ENCODE measurements at places on chromosomes 2 and 18.

DNA sequence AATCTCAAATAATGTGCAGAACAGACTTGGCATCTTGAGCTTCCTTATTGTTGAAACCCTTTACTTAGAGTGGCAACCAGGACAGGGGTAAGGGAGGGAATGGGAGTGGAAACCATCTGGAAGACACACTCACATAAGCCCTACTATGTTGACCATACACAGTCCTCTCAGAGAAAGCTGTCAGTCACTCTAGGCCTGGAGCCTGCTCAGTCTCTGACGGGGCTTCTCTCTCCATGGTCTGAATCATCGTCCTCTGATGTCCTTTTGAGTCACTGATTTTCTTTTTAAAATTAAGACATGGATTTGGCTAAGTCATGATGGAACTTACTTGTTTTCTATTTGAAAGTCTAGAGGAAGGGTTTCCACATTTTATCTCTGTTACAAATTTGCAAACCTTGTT, 74.0 kb downstream of the MYO1B start:
- peaks cover 62% of the 10 kb centered on the region for H3K4me1 ChIP-seq
- no peak overlapping the region for H3K27ac ChIP-seq
- H3K36me3 ChIP-seq = no peaks in the 10 kb centered on the region
- H3K4me3 ChIP-seq = no peak overlapping the region
- no peaks in the 10 kb centered on the region for H3K27me3 ChIP-seq

GRCh38 chr2:190717764-190718651, 69.1 kb downstream of the NAB1 start:
- H3K27me3 ChIP-seq = no peaks in the 10 kb centered on the region
- H3K4me3 ChIP-seq = no peak overlapping the region
- no peaks in the 10 kb centered on the region for H3K36me3 ChIP-seq
- H3K4me1 ChIP-seq = peaks cover 2% of the 10 kb centered on the region
- DNase-seq = no peak

DNA sequence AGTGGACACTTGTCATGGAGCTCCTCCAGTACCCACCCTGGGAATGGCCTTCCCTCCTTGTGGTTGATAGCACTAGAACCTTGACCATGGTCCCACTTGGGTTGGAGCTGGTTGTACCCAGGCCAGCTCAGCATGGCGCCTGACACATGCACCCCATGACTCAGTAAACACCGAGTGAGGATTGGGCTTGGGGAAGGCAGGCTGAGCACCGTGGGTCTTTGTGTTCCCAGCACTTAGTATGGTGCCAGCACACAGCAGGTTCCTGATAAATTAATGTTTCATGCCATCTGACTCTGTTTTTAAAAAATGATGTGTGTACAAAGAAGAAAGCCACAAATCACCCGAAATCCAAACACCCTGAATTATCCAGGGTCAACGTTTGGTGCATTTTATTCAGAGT, 69.8 kb downstream of the CIB4 start:
- no peaks in the 10 kb centered on the region for H3K36me3 ChIP-seq
- no peak overlapping the region for H3K4me3 ChIP-seq
- H3K27ac ChIP-seq = no peak overlapping the region
- H3K4me1 ChIP-seq = no peaks in the 10 kb centered on the region

- H3K4me1 ChIP-seq = no peaks in the 10 kb centered on the region
- peaks cover 26% of the 10 kb centered on the region for H3K27me3 ChIP-seq
- H3K36me3 ChIP-seq = no peaks in the 10 kb centered on the region
Measured at GRCh38 chr18:37272226-37272625, 293.4 kb downstream of the CELF4 start.

- DNase-seq = peak; percentile 66
- no peaks in the 10 kb centered on the region for H3K27me3 ChIP-seq
- peaks cover 76% of the 10 kb centered on the region for H3K4me1 ChIP-seq
Measured at GRCh38 chr2:85589982-85590791, 5.4 kb upstream of the RNF181 start.

DNA sequence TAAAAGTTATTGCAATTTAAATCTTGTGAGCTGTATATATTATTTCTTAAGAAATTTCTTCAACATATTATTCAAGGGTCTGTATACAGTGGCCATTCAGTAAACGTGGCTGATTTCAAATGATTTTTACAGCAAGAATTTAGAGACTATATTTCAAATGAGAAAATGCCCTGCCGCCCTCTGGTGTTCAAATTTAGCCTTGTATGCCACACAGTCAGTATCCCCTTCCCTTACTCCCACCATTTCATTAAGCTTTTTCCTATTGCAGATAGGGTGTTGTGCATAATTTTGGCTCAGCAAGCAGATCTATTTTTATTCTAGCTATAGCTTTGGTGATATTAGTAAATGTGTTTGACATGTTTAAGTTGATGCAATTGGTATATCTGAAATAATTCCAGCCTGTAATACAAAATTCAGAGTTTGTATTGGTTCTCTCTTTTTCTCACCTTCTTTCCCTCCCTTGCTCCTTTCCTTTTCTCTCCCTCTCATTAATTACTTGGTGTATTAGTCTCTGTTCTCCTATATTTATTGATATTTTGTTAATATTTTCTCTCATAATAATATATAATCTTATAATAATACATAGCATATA, 22.8 kb upstream of the SCN7A start:
- no peak overlapping the region for H3K27ac ChIP-seq
- no peak overlapping the region for H3K4me3 ChIP-seq
- H3K27me3 ChIP-seq = no peaks in the 10 kb centered on the region
- H3K36me3 ChIP-seq = no peaks in the 10 kb centered on the region
- DNase-seq = peak; percentile 18

GRCh38 chr2:201233812-201234662, 26.3 kb upstream of the CASP8 start:
- peaks cover 20% of the 10 kb centered on the region for H3K4me1 ChIP-seq
- no peak overlapping the region for H3K27ac ChIP-seq
- H3K4me3 ChIP-seq = peak overlapping the region; percentile 29
- no peaks in the 10 kb centered on the region for H3K27me3 ChIP-seq
- DNase-seq = no peak
